ENCODE measurements at places on chromosomes 7 and 10.

DNA sequence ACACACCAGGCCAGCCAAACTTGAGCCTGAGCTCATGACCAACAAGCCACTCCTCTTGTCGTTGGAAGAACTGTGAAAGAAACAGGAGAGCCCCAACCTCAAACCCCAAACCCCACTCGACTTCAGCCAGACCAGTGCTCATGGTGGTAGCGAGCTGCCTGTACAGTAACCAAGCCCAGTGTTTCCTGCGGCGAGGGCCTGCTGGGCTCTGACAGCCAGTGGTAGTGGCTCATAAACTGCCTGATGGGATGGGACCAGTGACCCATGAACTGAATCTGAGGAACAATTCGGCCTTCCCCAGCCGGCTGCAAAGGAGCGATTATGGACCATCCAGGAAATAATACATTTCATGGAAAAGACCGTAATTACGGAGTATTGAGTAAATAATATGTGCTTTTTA lies 191.9 kb downstream of the RPS24 start:
- DNase-seq: no peak

GRCh38 chr7:29809533-29810155 lies 3.3 kb downstream of the WIPF3 start:
- DNase-seq: no peak

GRCh38 chr10:124716369-124716768 lies 27.8 kb downstream of the FAM53B start:
- DNase-seq: no peak

DNA sequence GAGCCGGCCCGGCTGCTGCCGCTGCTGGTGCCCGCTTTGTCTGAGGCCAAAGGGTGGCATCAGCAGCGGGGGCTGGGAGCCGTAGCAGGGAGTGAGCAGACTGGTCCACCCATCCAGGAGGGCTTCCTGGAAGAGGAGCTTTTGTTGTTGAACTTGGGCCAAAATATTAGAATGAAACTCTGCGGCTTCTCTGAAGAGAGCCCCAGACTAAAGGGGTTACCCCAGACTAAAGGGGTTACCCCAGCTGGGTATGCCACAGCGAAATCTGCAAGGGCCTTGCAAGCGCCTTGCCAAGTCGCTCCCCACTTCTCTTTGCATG lies 154.7 kb upstream of the ZMIZ1 start:
- no peak for DNase-seq

Data from GM18507 (cell line).